ENCODE measurements at places on chromosomes 6 and 20. TPM values are rescaled to one million over a fixed set of nuclear protein-coding genes. Genes with fewer than 3 reads are reported as not detected.

DNA sequence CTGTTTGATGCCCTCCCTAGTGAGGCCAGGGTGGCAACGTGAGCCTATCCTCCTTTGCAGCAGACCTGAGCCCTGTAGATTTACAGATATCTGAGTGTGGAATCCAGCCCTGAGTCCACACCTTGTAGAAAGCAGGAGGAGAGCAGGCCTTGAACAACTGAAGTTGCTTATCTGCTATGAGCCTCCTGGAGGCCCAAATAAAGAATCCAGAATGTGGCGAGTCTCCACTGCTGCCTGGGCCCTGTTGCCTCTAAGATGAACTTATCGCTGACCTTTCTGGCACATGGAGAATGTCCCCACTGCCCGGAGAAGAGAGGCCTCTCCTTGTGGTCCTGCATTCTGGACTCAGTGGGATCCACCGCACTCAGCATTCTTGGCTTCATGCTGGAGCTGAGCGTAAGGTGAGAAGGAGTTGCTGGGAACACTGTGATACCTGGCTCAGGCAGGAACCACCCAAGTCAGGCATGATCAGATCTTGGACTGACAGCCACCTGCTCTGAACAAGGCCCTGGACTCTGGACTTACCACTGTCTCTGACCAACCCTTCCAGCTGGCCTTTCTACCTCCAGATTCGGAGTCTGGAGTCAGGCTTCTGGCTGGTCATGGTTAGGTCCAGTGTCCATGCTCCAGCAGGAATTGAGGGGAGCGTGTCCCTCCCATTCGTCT is 5.8 kb upstream of the MANBAL start:
- DNase-seq = no peak
- no peaks in the 10 kb centered on the region for H3K4me1 ChIP-seq
- H3K4me3 ChIP-seq = no peak overlapping the region
- H3K27ac ChIP-seq = no peak overlapping the region

DNA sequence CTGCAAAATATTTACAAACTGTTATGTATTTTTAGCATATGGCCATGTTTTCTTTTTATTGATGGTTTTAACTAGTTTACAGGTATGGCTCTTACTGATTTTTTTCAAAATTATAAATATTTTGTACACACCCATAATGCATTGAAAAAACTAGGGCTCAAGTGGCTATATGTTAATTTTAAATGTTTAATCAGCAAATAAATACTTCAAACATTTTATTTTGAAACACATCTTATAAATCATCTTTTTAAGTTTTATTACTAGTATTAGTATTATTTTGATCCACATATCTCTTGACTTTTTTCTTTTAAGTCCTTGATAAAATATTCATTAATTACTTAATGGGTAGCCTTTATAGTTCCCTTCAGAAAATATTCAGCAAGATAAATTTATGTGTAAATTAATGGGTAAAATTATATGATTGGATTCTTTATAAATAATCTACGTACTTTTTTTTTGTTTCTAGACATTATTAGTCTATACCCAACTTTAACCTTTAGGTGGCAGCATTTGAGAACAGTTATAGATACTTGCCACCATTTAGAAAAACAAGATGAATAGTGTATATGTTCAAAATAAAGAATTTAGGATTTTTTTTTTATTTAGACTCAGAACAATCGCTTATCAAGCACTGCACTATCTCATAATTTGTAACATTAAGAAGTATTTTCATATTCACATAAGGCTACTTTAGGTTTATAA is 241.9 kb downstream of the ADGRB3 start:
- no peak overlapping the region for H3K27ac ChIP-seq
- DNase-seq = no peak
- no peak overlapping the region for H3K4me3 ChIP-seq
- no peaks in the 10 kb centered on the region for H3K36me3 ChIP-seq
- no peaks in the 10 kb centered on the region for H3K4me1 ChIP-seq

GRCh38 chr6:132961122-132961521 is 146.8 kb downstream of the RPS12 start:
- H3K4me1 ChIP-seq = no peaks in the 10 kb centered on the region
- DNase-seq = peak; percentile 1
- no peaks in the 10 kb centered on the region for H3K27me3 ChIP-seq
- H3K36me3 ChIP-seq = no peaks in the 10 kb centered on the region
- no peak overlapping the region for H3K27ac ChIP-seq

DNA sequence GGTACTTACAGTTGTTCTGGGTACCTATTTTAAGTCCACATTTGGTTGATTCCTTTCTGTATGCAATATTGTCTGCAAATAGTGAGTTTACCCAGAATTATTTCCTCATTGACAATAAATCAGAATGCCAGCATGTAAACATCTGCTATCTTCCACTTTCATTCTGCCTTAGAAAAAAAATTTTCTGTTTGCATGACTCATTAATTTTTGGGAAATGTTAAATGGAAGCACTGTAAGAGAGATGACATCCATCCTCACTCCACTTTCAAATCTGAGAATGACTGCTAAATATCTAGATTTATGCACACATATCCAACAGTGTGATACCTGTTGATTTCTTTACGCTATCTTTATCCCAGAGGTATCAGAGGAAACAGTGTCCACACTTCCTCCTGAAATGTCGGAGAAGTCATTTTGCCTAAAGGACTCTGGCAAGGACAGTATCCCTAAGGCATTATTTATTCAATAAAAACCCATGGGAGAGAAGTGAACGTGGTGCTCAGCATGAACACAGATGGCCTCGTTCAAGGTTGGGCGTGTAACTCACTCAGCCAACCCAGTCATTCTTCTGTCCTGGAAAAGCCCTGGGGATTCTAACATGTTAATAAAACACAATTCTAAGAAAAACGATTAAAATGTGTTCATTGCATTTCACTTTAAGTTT is 780.9 kb downstream of the QKI start:
- H3K36me3 ChIP-seq = no peaks in the 10 kb centered on the region
- no peak overlapping the region for H3K27ac ChIP-seq
- no peaks in the 10 kb centered on the region for H3K27me3 ChIP-seq
- no peaks in the 10 kb centered on the region for H3K4me1 ChIP-seq

DNA sequence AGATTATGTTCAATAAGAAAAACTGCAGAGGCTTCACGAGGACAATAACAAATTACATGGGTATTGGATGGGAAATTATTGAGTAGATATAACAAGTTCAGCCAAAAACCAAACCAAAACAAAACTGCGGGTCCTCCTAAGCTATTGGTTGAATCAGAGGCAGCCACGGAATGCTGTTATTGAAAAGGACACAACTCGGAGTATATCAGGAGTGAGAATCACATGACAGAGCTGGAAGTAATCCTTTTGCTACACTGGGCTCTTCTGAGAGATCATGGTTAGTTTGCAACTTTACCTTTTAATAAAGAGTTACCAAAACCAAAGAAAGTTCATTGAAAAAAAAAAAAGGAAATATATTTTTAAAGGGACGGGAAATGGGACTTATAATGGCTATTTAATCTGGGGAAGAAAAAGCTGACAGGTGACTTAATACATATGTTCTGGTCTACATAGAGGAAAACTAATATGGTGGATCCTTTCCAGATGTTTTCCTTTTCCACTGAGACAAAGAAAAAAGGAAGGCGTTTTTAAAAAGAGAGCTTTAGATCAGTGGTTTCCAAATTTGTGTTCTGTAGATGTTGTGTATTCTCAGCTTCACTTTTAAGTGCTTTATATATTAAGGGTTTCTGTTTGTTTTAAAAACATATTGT is 6.9 kb upstream of the CITED2 start:
- no peaks in the 10 kb centered on the region for H3K36me3 ChIP-seq
- H3K4me1 ChIP-seq = peaks cover 12% of the 10 kb centered on the region
- H3K27ac ChIP-seq = peak overlapping the region; percentile 20
- DNase-seq = no peak
- no peaks in the 10 kb centered on the region for H3K27me3 ChIP-seq
- H3K4me3 ChIP-seq = no peak overlapping the region

DNA sequence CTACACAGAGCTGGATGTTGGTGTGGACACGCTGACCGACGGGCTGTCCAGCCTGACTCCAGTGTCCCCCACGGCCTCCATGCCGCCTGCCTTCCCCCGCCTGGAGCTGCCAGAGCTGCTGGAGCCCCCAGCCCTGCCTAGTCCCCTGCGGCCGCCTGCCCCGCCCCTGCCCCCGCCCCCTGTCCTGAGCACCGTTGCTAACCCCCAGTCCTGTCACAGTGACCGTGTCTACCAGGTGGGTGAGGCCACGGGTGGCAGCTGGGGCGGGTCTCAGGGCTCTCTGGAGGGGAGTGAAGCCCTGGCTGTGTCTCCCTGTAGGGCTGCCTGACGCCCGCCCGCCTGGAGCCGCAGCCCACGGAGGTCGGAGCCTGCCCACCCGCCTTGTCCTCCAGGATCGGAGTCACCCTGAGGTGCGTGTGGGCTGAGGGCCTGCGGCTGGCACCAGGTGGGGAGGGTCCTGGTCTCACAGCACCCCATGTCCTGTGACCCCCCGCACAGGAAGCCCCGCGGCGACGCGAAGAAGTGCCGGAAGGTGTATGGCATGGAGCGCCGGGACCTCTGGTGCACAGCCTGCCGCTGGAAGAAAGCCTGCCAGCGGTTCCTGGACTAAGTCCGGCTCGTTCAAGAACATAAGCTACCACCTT is 2.9 kb downstream of the SLC2A4RG start:
- H3K4me3 ChIP-seq = no peak overlapping the region
- no peaks in the 10 kb centered on the region for H3K36me3 ChIP-seq
- no peak overlapping the region for H3K27ac ChIP-seq
- DNase-seq = no peak
- peaks cover 22% of the 10 kb centered on the region for H3K4me1 ChIP-seq

DNA sequence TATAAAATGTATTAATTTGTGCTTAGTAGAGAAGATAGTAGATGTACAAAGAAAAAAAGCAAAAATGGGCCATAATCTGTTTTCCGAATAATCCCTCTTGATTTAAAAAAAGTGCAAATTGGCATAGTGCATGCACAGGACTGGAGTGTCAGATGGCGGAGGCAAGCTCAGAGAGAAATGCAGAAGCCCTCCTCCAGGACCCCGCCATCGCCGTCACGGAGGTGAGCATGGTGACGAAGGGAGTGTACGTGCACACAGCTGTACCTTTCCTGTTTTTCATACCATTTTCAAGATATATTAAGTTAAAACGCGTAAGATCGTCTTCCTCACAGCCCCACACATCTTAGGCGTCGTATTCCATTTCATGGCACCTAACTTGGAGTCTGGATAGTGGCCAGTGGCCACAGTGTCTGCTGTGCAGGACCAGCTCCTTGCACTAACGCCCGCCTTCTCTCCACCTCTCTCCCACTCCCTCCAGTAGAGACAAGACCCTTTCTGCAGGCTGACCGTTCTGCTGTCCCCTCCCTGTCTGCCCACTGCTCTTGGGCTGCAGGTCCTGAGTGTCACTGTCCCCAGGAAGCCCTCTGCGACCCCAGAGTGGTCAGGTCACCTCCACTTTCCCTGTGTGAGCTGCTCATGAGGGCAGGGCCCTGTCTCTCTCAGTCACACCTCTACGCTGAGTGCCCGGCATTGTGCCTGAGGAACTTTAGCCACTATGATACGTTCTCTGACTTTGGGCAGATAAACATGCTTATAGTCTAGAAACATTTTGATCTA is 9.8 kb downstream of the DUSP22 start:
- H3K4me3 ChIP-seq = no peak overlapping the region
- no peaks in the 10 kb centered on the region for H3K27me3 ChIP-seq
- no peaks in the 10 kb centered on the region for H3K4me1 ChIP-seq
- H3K36me3 ChIP-seq = no peaks in the 10 kb centered on the region
- no peak overlapping the region for H3K27ac ChIP-seq

DNA sequence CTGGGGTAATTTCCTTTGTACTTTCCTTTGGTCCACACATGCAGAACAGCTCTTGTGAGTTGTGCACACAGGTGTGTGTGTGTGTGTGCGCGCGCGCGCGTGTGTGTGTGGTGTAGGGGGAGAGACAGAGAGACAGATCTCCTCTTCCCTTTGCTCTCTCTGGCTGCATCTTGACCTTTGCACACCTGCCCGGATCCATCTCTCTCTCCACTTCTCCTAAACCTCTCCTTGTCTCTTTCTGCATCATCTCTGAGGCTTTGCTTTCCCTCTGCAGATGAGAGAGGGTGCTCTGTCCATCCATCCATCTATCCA is 67.0 kb downstream of the SRC start:
- peaks cover 3% of the 10 kb centered on the region for H3K4me1 ChIP-seq
- no peak overlapping the region for H3K27ac ChIP-seq
- no peaks in the 10 kb centered on the region for H3K36me3 ChIP-seq
- H3K27me3 ChIP-seq = no peaks in the 10 kb centered on the region
- no peak for DNase-seq
- H3K4me3 ChIP-seq = no peak overlapping the region

- no peaks in the 10 kb centered on the region for H3K4me1 ChIP-seq
- no peak overlapping the region for H3K27ac ChIP-seq
- no peaks in the 10 kb centered on the region for H3K36me3 ChIP-seq
- no peak overlapping the region for H3K4me3 ChIP-seq
Observed at GRCh38 chr20:17438436-17439039, 92.6 kb downstream of the BFSP1 start.

GRCh38 chr20:11401988-11402387 is 515.7 kb upstream of the BTBD3 start:
- H3K27me3 ChIP-seq = no peaks in the 10 kb centered on the region
- DNase-seq = no peak
- H3K4me3 ChIP-seq = peak overlapping the region; percentile 37

- H3K27ac ChIP-seq = no peak overlapping the region
- H3K4me1 ChIP-seq = no peaks in the 10 kb centered on the region
- no peak for DNase-seq
- no peak overlapping the region for H3K4me3 ChIP-seq
Observed at GRCh38 chr6:163775313-163775712, 360.8 kb downstream of the QKI start.

DNA sequence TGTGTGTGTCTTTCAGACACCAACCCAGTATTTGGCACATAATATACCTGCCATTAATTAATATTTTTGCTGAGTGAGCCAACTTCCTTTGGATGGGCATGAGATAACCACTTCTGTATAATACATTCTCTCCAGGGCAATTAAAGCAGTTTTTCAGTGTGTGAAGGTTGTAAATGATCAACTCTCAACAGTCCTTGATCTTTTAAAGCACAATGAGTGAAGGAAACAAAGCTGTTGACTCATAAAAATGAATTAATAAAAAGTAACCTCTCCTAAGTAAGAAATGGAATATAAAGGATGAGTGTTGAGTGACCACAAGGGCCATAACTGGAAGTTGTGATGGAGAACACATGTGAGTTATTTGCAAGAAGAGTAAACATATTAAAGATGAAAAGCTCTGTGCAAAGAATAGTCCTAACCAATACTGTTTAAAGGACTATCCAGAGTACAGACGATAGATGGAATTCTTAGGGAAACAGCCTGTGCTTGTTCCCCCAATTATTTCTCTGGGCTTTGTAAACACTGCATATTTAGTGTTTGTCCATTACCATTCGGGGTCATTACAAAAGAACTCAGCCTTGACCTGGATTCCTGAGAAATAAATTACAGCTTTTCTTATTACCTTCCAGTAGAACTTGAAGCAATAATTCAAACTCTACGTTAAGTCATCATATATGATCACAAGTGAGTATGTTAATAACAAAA is 446.2 kb downstream of the PLCB1 start:
- H3K27me3 ChIP-seq = no peaks in the 10 kb centered on the region
- no peak overlapping the region for H3K27ac ChIP-seq
- DNase-seq = no peak
- no peak overlapping the region for H3K4me3 ChIP-seq
- H3K36me3 ChIP-seq = no peaks in the 10 kb centered on the region
- H3K4me1 ChIP-seq = no peaks in the 10 kb centered on the region

SPDEF gene
- total RNA-seq = 1.6 TPM

DEFB132 gene
- total RNA-seq = 0.10 TPM

PRSS16 gene
- total RNA-seq = 4.7 TPM
